ENCODE measurements at places on chromosomes 2 and 18.

DNA sequence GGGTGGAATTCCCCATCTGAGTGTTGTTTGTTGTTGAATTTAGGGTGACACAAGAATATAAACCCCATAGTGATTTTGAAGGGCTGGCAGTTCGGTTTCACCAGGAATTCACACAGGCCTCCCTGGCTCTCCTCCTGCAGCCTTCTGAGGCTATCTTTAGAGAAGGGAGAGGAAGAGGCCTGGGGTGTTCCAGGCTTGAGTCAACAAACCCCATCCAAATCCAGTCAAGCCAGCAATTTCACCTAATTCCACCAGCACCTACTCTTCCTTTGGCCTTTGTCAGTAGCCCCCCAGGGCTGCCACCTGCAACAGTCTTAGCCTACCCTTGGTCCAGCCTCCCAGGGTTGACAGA, 32.0 kb downstream of the MARCHF4 start:
- DNase-seq: no peak

DNA sequence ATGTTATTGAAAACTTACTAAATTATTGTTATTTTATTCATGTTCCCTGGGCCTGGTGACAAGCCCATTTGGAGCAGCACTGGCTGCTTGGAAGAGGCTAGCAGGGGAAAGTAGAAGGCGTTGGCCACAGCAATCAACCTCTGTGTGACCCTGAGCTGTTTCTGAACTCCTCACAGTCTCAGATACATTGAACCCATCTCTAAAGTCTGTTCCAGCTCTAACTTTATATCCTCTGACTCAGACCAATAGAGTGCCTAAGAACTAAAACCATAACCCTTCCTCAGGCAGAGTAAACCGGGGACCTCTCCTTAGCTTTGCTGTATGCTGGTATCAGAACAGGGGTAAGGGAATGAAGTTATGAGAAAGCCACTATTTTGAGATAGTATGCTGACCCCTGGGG, 96.4 kb upstream of the NOL4 start:
- DNase-seq: no peak

DNA sequence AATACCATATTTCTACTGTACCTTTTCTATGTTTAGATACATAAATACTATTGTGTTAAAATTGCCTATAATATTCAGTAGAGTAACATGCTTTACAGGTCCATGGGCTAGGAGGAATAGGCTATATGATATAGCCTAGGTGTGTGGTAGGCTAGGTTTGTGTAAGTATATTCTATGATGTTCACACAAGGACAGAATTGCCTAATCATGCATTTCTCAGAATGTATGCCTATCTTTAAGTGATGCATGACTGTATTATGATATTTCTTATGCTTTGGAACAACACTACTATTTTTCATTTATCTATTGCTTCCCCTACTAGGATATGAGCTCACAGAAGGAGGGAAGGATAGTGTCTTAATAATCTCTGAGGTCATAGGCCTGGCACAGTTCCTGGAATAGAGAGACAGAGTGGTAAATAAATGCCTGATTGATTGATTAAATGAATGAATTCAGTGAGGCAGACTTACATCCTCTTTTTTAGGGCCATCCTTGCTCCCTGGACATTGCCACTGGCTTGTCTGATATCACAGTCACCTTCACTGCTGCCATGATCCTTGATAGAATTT, 121.0 kb downstream of the MYO3B start:
- DNase-seq: no peak

GRCh38 chr18:59041819-59042815, 97.6 kb upstream of the SEC11C start:
- DNase-seq: no peak

DNA sequence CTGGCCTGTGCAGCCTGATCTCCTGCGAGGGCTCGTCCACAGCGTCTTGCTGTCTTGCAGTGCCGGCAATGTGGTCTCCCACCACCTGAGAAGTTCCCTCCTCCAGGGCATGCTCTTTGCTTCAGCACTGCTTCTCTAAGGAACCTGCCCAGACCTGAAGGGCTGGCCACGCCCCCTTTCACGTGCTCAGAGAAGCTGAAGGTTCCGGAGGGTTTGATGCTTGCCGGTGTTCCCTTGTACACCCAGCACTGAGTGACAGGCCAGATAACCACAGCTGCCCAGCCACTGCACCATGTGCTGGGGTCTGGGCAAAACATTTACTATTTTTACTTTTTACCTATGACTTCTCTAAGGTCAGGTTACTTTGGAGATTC, 1.7 kb upstream of the POLR2D start:
- DNase-seq: peak; percentile 91

- no peak for DNase-seq
These were observed 16.2 kb upstream of the MAPRE2 start for GRCh38 chr18:35024965-35025364.

DNA sequence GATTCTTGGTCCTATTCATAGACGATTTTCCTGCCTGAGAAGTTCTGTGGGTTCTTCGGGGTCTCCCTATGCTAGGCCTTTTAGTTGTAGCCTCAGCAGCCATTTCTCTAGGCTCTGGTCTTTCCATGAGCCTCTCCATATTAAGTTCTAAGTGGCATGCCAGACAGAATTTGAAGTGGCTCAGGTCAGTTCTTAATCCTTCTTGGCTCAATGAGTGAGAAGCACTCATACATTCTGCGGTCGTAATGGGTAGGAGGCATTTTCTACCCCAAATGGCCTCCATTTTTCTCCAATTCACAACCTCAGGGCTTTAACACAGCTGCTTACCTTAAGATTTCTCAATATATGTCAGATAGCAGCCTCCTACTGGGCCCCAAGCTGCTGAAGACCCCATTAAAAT, 405.3 kb upstream of the GALNT5 start:
- no peak for DNase-seq

GRCh38 chr18:60732143-60732542, 359.6 kb upstream of the MC4R start:
- no peak for DNase-seq

DNA sequence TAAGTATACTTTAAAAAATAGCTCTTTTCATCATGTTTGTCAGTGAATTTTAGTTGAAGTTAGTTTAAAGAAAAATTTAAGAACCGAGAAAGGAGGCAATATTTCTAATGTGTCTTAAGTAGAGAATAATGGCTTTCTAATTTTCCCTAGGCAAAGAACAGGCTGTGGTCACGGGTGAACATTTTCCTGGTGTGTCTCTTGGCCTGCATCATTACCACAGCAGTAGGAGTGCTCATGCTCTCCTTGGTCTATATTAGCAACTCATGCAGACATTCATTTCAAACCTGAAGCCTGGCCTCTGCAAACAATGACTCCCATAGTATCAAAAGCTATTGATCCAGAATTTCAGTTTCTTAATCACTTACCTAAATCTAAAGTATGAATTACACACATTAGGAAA, 57.4 kb downstream of the C18orf54 start:
- no peak for DNase-seq

GRCh38 chr2:77567723-77568122, 45.5 kb upstream of the LRRTM4 start:
- no peak for DNase-seq

- DNase-seq: no peak
These were observed 14.4 kb upstream of the RPE start for GRCh38 chr2:209988010-209988409.
